ENCODE measurements at places on chromosomes 1 and 21.
A peak's percentile ranks its signal among the peaks of the same experiment; 100 is the strongest.

GRCh38 chr1:89035080-89035479 is 12.4 kb upstream of the GBP3 start:
- DNase-seq: no peak

- no peak for DNase-seq
Measured at GRCh38 chr1:41222496-41222895, 19.6 kb downstream of the SCMH1 start.

GRCh38 chr1:43402089-43402865 is 12.6 kb downstream of the SZT2 start:
- DNase-seq: no peak

DNA sequence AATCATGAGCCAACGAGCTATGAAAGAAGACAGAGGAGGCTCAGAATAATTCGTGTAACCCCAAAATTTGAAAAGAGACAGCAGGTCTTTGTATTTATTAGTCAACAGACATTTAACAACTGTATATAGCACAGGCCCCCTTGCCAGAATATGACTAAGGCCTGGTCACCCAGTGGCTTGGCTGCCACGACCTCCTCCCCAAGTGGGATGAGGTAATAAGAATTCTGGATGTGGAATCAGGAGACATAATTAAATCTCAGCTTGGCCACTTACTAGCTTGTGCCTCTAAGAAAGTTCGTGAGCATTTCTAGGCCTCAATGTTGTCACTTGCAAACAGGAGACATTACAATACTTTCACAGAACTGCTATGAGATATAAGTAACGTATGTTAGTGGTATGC is 134.2 kb upstream of the TNFSF4 start:
- DNase-seq: no peak

DNA sequence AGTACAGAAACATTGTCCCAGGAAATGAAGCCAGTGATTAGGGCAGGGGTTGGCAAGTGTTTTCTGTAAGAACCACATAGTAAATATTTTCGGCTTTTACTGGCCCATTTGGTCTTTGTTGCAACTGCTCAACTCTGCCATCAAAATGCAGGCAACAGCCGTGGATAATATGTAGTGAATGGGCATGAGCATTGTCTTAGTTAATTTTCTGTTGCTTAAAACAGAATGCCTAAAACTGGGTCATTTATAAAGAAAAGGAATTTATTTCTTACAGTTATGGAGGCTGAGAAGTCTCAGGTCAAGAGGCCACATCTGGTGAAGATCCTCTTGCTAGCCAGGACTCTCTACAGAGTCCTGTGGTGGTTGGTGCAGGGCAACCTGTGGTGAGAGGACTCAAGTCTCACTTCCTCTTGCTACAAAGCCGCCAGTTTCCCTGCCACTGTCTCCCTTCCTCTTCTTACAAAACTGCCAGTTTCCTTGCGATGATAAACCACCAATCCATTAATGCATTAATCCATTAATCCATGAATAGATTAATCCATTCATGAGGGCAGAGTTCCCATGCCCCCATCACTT is 166.4 kb downstream of the PSMG1 start:
- no peak for DNase-seq

DNA sequence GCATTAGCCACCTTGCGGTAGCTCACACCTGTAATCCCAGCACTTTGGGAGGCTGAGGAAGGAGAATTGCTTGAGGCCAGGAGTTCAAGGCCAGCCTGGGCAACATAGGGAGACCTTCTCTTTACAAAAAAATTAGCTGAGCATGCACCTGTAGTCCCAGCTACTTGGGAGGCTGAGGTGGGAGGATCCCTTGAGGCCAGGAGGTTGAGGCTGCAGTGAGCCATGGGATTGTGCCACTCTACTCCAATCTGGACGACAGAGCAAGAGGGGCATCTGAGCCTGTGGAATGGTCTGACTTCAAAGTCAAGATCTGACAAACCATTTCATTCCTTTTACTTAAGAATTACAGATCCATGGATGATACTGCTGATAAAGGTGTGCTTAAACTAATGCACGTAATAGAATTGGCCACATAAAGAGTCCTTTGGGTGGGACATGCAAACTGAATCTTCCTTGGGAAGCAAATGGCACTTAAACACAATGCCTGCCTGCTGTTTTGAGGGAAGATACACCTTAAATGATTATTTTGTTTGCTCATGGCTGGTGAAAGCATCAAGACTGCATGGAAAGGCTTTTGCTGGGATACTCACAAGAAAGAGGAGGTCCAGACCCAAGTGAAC is 2.5 kb upstream of the TMEM201 start:
- DNase-seq: no peak

DNA sequence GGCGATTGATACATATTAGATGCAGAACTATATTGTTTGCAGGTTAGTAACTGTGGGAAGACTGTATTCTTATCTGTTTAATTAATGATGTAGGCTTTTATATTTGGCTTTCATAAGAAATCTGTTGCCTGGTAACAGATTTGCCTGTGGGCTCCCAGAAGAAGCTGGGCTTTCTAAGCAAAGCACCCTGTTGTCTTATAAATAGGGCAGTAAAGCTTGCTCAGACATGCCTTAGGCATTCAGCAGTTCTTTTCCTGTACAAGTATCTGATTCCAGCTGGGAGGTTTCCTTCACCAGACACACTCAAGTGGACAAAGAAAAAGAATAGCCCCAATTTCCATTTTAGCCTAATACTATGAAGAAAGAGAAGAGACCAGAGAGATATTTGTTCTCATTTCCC is 524.0 kb downstream of the LRRIQ3 start:
- no peak for DNase-seq

GRCh38 chr1:171655746-171656116 is 3.2 kb upstream of the MYOC start:
- DNase-seq: no peak

DNA sequence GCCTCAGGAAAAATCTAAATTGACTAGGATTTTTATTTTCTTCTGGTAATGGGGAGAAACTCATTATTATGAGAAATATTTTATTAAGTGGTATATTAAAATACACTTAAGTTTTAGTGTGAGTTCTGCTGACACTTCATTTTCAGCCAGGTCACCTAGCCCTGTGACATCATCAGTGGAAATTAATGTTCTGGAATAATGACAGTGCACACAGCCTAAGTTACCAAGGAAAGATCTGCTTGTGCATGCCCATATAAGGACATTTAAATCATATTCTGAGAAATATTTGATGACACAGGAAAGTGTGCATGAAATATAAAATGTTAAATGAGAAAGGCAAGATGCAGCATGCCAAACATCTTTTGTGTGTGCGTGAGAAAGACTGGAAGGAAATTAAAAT is 102.0 kb downstream of the KIF14 start:
- DNase-seq: no peak

- no peak for DNase-seq
Measured at GRCh38 chr21:22258821-22259220, 1260.6 kb downstream of the NCAM2 start.

GRCh38 chr21:29712818-29713217 is 227.0 kb downstream of the GRIK1 start:
- no peak for DNase-seq

DNA sequence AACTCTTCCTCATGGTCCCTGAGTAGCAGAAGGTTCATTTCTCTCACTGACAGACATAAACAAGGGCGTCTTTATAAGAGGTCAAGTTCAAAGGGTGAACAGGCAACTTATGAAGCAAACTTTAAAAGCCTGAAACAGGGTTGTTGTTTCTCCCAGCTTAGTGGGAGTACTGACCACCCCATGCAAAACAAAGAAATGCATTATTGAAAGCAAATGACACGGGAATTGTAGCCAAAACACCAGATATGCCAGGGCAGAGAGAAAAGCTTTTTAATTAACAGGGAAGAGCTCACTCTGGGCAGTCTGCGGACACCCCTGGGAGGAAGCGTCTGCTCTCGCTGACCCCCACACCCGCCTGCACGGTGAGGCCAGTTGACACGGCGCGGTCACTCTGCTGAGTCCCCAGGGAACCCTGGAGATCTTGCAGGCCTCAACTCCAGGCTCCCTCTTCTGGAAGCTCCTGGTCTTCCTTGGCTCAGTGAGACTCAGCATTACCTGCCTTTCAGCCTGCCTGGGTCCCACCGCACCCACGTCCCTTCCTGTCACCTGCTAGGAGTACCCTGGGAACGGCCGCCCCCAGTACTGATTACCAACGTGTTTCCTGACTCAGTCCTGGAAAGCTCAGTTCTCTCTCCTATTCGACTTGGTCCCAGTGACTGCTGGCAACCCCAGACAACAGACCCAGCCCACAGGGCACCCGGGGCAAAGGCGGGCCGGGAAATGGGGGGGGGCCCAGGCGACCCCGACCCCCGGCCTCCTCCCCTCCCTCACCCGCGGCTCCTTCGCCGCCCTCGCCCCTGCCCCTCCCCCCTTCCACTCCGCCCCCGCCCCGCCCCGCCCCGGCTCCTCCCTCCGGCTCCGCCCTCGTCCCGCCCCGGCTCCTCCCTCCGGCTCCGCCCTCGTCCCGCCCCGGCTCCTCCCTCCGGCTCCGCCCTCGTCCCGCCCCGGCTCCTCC is 972 bp downstream of the CFAP410 start:
- peak; percentile 48 for DNase-seq

GRCh38 chr1:62439652-62440371 is 3.0 kb downstream of the USP1 start:
- DNase-seq: no peak

GRCh38 chr1:217273866-217274265 is 357.0 kb downstream of the GPATCH2 start:
- no peak for DNase-seq

DNA sequence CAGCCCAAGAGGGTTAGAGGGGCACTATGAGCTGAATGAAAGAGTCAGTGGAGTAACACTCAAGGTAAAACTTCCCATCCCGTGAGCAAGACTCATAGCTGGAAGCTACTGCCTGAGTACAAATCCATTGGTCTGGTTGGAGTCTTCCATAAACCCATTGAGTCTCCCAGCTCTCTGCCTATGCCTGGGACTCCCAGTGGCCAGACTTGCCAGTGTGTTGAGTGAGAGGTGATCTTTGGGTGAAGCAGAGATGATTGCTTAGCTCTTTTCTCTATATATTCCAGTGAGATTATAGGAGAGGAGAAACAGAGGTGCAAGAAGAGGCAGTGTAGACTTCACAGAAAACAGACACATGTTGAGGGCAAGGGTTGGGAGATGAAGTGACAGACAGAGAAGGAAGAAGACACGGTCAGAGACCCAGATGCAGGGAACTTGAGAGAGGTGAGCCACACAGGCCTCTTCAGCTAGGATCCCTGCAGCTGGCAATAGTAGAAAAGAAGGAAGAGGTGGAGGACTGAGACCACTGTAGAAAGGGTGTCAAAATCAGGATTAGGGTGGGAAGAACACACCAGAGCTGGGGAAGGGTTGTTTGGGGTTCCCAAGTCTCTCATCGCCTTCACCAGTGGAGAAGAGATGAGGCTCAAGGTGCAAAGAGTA is 3.7 kb downstream of the FOXD2 start:
- DNase-seq: no peak

DNA sequence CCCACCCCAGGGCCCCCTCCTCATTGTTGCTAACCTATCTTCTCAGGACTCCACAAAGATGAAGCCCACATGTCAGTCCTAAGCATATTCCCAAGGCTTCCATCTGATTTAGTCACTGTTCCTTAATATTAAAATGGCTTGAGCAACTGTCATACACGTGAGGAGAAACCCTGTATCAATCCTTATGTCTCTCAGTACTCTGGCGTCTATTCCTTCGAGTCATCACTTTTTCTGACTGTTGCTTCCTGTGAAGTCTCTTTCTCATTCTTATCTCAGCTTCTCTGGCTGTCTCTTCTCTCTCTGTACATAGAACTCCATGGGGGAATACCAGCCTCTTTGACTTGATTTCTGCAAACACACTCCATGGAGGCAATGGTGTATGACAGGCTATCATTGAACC is 98.4 kb downstream of the C4BPA start:
- no peak for DNase-seq

- DNase-seq: no peak
Measured at GRCh38 chr1:239899747-239900146, 191.9 kb upstream of the FMN2 start.

DNA sequence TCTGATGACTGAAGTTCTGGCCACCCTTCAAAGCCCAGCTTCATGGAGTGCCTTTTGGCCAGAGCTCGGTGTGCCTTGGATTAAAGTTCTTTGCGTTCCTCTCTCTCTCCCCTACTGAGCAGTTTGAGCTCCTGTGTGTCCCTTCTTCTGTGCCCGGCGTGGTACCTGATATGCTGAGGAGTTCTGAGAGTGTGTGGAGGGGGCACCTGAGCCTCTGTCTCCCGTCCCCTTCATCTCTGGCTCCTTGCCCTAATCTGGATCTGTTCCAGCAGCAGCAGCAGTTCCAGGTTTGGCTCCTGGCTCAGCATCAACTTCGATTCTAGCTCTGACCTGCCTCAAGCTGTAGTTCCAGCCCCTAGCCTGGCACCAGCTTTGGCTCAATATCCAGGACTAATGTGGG is 25.1 kb upstream of the MYCL start:
- DNase-seq: no peak

GRCh38 chr1:34617321-34618118 is 137.3 kb upstream of the GJB5 start:
- no peak for DNase-seq

All from CD4-positive, alpha-beta T cell treated with Interleukin-6 for 4 hours (primary cell).